ENCODE measurements at places on chromosomes 16 and 17. TPM values are rescaled to one million over a fixed set of nuclear protein-coding genes. Genes with fewer than 3 reads are reported as not detected.

The CCDC40 gene
- polyA plus RNA-seq, result 3.7 TPM

The MYH2 gene
- polyA plus RNA-seq, result not detected

The FBXO39 gene
- 0.48 TPM for polyA plus RNA-seq

The HBQ1 gene
- polyA plus RNA-seq, result not detected

The CCDC200 gene
- polyA plus RNA-seq, result not detected

The SPNS3 gene
- polyA plus RNA-seq, result 2.6 TPM

The SPATA32 gene
- polyA plus RNA-seq, result not detected

All from adrenal gland (tissue), 19 donors.